ENCODE measurements at places on chromosomes 5 and 9.

DNA sequence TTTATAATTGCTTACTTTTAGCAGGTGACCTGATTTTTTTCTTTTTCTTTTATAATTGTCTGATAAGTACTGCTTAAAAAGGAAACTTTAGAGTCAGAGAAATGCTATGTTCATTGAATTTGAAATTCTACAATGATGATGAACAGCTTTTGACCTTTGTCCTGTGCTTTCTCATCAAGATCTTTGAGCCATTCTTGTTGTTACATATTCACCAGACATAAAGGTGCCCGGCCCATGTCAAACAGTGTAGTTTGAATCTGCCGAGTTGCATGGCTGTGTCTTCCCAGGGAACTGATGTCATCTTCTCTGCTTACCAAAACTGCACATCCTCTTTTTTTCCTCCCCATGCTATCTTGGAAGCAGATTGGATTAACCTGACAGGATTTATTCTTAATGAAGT lies 163.6 kb downstream of the LRRC70 start:
- DNase-seq, result no peak

DNA sequence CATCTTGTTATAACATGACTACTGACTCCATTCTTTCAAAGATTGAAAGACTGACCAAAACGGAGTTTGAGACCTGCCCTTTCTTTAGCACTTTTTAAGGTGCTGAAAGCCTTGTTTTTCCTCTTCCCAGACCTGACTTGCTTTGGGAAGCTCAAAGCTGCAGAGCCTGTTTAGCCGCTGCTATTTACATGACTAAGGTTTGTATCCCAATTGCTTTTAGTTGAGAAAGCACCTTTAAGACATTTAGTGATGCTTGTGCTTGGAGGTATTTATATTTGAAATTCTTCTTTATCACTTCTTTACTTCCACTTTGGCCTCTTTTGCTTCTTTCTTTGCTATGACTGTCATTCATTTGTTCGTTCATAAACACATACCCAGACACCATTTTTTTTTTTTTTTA lies 182.6 kb upstream of the ELL2 start:
- no peak for DNase-seq

DNA sequence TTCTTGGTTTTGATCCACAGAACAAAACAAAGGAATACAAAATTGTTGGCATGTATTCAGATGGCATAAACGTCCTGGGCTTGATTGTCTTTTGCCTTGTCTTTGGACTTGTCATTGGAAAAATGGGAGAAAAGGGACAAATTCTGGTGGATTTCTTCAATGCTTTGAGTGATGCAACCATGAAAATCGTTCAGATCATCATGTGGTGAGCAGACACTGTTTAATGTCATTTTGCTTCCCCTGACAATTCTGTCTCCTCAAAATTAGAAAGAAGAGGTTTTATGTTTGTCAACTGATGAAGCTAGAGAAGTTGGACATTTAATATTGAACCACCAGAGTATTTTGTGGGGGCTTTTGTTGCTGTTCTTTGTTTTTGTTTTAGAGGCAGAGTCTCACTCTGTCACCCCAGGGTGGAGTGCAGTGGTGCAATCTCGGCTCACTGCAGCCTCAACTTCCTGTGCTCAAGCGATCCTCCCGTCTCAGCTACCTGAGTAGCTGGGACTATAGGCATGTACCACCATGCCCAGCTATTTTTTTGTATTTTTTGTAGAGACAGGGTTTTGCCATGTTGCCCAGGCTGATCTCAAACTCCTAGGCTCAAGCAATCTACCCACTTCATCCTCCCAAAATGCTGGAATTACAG lies 82.0 kb downstream of the SLC1A1 start:
- no peak for DNase-seq

DNA sequence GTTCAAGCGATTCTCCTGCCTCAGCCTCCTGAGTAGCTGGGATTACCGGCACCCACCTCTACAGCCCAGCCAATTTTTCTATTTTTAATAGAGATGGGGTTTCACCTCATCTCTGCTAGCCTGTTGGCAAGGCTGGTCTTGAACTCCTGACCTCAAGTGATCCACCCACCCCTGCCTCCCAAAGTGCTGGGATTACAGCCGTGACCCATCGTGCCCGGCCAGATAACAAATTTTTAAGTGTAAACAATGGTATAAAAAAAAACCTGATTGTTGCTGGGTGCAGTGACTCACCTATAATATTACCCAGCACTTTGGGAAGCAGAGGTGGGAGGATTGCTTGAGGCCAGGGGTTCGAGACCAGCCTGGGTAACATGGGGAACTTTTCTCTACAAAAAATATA lies 28.0 kb upstream of the N4BP3 start:
- DNase-seq, result no peak

DNA sequence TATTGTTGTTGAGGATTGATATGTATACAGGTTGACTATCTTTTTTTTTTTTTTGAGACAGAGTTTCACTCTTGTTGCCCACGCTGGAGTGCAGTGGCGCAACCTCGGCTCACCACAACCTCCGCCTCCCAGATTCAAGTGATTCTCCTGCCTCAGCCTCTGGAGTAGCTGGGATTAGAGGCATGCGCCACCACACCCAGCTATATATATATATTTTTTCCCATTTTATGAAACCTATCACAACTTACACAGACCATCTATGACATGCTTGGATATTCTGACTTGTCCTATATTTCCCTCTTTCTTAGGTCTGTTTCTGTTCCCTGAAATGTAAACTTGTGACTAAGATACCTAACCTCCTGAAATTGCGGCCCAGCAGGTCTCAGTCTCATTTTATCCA lies 5.0 kb downstream of the CD14 start:
- no peak for DNase-seq

GRCh38 chr5:140245926-140246325 lies 57.0 kb downstream of the PFDN1 start:
- DNase-seq, result no peak

DNA sequence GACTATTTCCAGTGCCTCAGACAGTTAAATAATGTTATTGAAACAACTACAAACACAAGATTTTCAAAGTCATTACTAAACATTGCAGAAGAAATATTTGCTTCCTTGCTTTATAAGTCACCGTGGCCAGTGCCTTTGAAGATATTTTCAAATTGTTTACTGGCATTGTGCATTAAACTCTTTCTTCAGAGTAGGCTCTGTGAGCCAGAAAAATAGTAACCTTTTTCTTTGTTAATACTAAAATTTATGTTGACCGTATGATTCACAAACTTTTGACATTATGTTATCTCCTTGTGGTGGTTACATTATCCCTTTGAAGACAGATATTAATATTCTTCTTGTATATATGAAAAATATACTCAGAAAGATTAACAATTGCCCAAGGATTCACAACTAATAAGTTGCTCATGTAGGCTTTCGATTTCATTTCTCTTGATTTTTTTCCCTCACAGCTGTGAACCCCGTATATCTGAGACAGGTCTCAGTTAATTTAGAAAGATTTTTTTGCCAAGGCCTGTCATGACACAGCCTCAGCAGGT lies 140.1 kb downstream of the NR3C1 start:
- no peak for DNase-seq

GRCh38 chr5:20305463-20305862 lies 317.5 kb upstream of the CDH18 start:
- DNase-seq, result no peak

DNA sequence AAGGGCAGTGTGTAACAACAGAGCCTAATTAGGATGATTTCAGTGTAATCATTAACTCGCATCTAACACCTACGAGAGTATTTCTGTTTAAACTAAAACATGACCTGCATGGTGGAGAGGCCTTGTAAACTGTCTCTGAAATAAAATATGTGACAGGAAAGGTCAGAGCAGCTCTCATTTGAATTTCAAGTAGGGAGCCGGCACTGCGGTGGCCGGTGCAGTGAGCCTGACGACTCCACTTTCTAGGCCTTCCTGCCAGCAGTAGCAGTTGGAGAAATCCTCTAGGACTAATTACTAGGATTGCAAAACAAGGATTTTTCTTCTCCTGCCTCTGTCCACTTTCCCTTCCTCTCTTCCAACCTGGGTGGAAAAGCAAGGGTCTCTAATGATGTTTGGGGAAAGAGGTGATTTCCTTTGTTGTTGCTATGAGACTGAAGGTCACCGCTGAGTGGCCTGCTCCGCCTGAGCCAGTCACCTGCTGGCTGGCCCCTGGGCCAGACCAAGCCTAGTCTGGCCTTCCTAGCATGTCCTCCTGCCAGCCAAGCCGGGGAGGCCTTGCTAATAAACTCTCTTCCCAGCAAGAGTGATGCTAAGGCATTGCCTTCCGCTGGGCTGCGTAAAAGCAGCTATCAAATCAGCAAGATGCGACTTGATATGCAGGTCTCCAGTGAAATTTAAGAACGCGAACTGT lies 245.7 kb downstream of the PSAT1 start:
- no peak for DNase-seq

GRCh38 chr9:91001146-91001611 lies 199.6 kb downstream of the SYK start:
- no peak for DNase-seq

Data from Peyer's patch (tissue), 4 donors.